ENCODE measurements at places on chromosomes 12 and 14.

DNA sequence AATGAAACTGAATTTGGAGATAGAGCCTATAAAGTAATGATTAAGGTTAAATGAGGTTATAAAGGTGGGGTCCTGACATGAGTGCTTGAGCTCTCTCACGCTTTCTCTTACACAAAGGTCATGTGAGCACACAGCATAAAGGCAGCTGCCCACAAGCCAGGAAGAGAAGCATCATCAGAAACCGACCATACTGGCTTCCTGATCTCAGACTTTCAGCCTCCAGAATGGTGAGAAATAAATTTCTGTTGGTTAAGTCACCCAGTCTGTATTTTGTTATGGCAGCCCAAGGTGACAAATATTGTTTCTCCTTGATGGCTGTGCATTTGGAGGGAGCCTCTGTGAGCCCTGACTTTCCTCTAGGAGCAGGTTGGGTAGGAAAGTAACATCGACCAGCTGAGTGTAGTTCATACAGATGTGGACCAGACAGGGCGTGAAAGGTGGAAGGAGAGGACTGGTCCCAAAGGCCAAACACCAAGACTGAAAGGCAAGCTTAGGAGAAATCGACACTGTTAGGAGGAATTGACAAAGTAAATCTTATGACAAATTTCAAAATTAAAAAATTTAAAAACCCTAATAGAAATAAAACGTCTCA, 97.6 kb upstream of the SLC38A2 start:
- DNase-seq: no peak

DNA sequence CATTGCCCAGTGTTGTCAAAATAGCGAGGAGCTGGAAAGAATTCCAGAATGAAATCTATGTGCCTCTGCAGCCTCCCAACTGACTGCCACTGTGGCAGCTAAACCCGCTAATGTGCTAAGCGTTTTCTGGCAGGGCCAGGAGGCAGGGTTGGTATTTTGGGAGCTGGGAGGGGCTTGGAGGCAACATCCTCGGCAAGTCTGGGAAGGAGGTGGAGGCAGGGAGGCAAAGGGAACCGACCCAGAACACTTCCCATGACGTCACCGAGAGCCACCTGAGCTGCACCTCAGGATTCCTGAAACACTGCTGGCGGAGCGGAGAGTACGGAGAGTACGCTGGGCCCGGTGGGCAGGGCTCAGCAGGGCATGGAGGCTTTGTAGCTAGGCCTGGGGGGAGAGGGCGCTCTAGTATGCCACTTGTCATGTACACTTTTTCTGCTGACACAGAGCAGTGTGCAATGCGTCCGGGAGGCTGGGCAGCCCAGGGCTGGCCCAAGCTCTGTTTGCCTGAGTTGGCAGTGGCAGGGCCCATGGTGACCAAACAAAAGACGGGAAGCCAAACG, 81.5 kb downstream of the DPF3 start:
- DNase-seq: no peak

DNA sequence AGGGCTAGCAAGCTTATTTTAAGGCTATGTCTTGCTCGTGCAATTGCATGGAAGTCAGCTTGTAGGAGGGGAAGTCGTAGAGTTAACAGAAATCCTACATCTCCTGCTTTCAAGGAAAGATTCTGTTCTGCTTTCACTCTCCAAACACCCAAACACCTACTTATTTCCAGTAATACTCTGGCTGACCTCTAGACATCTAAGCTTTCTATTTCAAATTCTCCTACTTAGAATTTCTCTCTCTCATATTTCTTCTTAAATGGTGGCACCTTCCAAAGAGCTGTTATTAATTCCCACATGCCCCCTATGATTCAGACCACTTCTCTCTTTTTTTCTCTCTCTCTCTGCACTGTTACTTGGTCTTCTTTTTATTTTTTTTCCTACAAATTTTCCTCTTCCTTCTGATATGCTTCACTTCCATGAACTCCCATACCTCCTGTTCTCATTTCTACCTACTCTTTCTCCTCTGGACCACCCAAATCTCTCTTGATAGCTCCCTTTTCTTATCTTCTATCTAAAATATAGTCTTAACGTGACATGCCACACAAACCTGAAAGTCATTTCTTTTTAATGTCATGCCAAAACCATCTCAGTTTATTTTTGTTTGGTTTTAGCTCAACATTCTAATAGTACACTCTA, 90.8 kb downstream of the RPS6KA5 start:
- DNase-seq: no peak

DNA sequence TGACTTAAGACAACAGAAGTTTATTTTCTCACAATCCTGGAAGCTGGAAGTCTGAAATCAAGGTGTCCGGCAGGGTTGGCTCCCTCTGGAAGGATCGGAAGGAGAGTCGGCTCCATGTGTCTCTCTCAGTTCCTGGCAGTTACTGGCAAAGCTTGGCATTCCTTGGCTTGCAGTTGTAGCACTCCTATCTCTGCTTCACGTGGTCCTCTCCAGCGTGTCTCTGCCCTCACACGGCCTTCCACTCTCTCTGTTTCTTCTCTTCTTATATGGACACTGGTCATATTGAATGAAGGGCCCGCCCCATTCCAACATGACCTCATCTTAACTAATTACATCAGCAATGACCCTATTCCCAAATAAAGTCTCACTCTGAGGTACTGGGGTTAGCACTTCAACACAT, 60.1 kb upstream of the TUNAR start:
- no peak for DNase-seq

DNA sequence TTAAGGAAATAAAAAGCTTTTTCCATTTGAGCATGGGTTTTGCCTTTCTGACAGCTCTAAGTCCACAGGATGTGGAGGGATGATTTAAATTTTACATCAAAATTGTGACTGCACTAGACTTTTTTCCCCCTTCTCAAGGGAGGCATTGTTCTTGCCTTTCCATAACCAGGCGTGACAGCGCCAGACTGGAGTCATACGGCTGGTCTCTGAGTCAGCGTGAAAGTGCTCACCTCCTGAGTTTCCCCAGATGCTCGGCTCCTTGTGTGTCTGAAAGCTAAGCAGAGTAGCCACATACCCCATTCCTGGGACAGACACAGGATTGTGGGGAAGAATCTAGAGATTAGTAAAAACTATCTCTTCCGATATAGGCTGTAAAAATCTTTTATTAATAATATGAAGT, 43.1 kb downstream of the SOX5 start:
- DNase-seq: no peak

DNA sequence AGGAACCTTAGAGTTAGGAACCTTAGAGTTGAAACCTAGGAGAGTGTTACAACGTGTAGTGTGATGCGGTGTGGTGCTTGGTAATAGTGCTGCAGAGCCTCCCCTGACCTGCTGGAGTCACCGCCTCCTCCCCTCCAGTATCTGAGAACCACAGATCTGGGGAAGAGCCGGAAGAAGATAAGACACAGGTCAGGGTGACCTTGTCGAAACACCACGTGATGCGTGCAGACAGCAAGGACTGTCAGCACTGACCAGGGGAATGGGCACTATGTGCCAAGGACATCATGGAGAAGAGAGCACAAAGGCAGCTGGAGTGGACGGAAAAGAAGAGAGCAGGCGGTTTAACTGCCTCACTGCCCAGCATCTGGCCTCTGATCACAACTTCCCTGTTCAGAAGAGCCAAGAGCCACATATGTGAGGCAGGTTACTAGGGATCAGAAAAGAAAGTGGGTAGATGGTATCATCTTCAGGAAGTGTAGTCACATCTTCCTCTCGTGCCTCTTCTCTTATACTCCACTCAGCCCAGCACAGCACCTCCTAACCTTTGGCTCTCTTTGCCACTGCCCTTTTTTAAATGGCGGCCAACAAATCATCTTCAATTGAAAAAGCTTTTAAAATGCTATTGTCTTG, 93.7 kb downstream of the TESC start:
- DNase-seq: no peak

DNA sequence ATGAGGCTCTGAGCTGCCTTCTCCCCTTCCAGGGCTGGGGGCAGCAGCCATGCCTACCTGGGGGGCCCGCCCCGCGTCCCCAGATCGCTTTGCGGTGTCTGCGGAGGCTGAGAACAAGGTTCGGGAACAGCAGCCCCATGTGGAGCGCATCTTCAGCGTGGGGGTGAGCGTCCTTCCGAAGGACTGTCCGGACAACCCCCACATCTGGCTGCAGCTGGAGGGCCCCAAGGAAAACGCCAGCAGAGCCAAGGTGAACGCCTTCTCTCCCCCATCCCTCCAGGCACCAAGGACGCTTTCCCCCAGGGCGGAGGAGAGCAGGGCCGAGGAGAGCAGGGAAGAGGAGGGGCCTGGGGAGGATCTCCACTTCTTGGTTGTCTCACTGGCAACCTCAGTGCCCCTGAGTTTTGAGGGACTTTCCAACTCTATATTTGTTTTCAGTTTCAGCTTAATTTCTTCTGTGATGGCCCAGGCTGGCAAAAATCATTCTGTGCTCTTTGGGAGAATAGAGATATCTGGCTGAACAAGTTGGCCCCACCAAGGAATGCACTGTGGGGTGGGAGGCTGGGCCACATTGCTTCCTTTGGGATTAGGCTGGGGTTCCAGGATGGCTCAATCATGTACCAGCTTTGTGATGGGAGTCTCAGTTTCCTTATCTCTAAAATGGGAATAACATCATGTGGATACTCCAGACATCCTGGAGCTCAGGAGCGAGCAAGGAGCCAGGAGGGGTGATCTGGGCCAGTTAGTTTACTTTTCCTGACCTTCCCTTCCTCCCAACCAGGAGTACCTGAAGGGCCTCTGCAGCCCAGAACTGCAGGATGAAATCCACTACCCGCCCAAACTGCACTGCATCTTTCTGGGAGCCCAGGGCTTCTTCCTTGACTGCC, 1.2 kb downstream of the KHNYN start:
- DNase-seq: no peak

DNA sequence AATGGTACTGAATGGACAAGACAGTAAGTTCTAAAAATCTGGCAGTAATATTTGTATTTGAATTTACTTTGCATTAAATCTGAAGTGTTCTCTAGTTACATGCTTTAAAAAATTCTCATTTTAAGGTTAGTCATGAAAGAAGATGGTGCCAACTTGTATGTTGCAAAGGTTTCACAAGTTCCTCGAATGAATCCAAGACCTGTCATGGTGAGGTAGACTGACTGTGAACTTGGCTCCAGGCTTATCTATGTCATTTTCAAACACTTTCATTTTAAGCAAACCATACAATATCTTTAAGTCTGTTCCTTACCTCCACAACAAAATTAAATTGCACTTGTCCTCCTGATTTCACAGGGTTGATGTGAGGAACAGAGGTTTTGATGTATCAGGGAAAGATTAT, 23.4 kb downstream of the CLEC2D start:
- no peak for DNase-seq

DNA sequence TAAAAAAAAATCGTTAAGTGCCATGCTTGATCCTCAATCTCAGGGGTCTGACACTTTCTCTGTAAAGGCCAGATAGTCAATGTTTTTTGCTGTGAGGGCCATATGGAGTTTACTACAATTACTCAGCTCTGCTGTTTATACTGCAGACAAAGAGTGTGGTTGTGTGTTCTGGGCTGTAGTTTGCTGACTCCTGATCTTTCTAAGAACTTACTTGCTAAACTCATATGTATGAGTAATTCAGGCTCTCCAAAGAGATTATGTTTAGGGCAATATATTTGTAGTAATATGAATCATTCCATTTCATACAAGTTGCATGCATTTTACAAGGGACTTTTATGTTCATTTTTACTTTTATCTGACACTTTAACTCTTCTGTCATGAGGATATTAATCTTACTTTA, 188.2 kb downstream of the TMTC2 start:
- DNase-seq: no peak

DNA sequence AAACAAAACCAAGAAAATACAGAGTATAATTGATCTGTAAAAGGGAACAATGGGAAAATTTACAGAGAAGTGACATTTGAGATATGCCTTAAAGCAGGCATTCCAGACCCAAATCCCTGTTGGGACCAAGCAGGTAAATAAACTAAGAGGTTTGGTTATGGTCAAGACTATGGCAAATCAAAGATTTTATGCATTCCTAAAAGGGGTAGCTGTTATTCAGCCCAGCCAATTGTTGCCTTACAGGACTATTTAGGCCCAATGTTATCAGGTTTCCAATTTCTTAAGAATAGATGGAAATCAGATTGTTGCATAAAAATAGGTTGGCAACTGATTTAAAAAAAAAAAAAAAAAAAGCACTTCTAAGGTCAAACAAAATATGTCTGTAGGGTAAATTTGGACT, 5.3 kb downstream of the DNAI7 start:
- DNase-seq: no peak

GRCh38 chr14:54935958-54936357, 33.3 kb upstream of the GCH1 start:
- no peak for DNase-seq

DNA sequence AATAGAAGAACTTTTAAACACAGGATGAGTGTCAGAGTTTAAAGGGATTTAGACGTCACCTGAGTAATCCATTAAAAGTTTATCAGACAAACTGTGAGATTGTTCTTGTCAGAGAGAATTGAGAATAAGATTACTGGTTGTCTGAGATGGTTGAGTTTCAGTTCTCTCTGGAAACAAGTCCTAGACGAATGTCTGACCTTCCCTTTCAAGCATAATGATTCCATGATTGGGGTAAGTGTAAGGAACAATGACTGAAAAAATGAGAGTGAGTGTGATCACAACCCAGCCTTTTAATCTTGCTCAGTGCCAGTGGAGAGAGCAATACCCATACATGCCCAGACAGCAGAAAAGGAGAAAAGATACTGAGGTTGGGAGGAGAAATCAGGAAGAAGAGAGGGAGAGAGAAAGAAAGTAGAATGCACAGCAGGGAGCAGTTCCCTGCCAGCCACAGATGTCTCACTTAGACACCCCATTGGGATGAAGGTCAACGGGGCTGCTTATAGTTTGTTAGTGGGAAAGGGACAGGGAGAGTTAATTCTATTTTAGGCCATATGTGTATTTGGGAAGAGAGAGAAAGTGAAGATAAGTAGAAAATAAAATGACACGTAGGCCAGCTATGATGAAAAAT, 4.3 kb downstream of the GRIP1 start:
- no peak for DNase-seq

DNA sequence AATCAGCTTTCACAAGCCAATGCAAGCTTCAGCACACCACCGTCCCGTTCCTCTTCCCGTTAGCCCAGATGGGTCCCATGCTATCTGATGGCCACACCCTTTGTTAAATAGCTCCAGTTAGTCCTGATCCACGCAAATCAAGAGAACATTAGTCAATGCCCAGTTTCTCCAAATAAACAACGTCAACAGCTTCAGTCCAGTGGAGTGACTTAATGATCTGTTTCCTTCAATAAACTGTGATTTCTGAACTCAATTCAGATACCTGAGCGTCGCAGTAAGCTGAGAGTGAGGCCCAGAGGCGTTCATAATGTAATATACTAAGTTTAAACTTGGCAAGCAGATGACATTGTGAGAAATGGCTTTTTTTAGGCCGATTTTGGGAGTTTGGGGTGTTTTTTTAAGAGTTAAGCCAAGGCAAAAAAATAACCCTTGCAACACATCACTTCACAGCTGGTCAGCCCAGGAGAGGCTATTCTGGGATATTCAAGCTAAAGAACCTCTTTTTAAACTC, 112.3 kb downstream of the ZFP36L1 start:
- no peak for DNase-seq

- no peak for DNase-seq
Observed at GRCh38 chr12:119694111-119694510, 26.2 kb downstream of the PRKAB1 start.

GRCh38 chr14:93824518-93825234, 36.4 kb upstream of the PRIMA1 start:
- no peak for DNase-seq

- no peak for DNase-seq
Observed at GRCh38 chr12:23703051-23703450, 246.4 kb downstream of the SOX5 start.

- DNase-seq: no peak
Observed at GRCh38 chr12:53465679-53466078, 13.8 kb downstream of the PCBP2 start.

- no peak for DNase-seq
Observed at GRCh38 chr14:77151245-77151644, 9.7 kb upstream of the ZDHHC22 start.

All from NCI-H1930 (cell line).